Fibroblast of lung (primary cell): ENCODE measurements at places on chromosomes 12 and 14.

DNA sequence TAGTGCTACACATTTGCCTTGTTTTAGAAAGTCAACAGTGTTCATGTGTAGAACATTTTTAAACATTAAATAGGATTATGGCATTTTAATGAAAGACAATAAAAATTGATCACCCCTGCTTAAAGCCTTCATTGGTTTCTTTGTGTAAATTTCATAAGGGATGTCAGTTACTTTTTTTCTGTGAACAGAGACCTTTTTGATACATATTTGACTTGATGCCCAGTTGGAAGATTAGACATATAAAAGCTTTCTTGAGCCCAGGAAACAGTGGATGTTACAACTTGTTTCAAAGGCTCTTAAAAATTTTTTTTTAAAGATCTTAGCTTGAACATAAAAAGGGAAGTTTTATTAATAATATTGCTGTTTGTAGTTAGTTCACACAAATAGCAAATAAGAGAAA lies 168.7 kb upstream of the PDZRN4 start:
- no peak overlapping the region for H3K27ac ChIP-seq
- no peaks in the 10 kb centered on the region for H3K4me1 ChIP-seq
- no peak overlapping the region for H3K4me3 ChIP-seq
- H3K36me3 ChIP-seq: no peaks in the 10 kb centered on the region
- no peak for DNase-seq

GRCh38 chr14:75720842-75721498 lies 59.9 kb downstream of the TTLL5 start:
- no peak overlapping the region for H3K27ac ChIP-seq
- peaks cover 2% of the 10 kb centered on the region for H3K36me3 ChIP-seq
- peaks cover 4% of the 10 kb centered on the region for H3K4me1 ChIP-seq
- peak; percentile 75 for DNase-seq

DNA sequence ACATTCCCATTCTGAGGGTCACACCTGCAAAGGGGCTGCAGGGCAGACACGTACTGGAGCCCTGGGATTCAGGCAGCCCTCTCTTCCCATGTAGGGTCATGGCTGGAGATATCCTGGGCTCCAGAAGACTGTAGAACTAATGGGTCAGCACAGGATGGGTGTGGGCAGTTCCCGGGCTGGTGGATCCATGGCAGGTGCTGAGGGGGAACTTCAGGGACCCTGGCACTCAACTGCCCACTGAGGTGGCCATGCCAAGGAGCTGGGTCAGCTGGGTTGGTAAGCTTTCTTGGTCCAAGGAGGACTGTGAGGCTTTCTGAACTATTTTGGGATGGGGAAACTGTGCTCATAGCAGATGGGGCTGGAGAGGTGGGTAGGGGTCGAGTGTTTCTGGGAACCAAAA lies 183.4 kb upstream of the RTL1 start:
- no peaks in the 10 kb centered on the region for H3K36me3 ChIP-seq
- DNase-seq: no peak
- peaks cover 2% of the 10 kb centered on the region for H3K27me3 ChIP-seq
- no peak overlapping the region for H3K4me3 ChIP-seq

- H3K27me3 ChIP-seq: no peaks in the 10 kb centered on the region
- no peaks in the 10 kb centered on the region for H3K36me3 ChIP-seq
- DNase-seq: no peak
- no peak overlapping the region for H3K27ac ChIP-seq
- H3K4me3 ChIP-seq: no peak overlapping the region
Measured at GRCh38 chr14:30751646-30752416, 122.5 kb upstream of the COCH start.
